Upper lobe of right lung (tissue), 1 donor: ENCODE measurements at places on chromosomes 5 and 9.

- H3K4me1 ChIP-seq: peaks cover 11% of the 10 kb centered on the region
- H3K27ac ChIP-seq: no peak within 1 kb of the TSS
- peak; percentile 90 for DNase-seq
Observed at GRCh38 chr9:23826120-23826629, at the start of gene ELAVL2. Gene ELAVL2 (minus strand): TSS chr9:23826240. CDS start chr9:23762234, 64,006 bp downstream.

GRCh38 chr9:8858596-8859161 lies 1059.1 kb upstream of the DMAC1 start:
- H3K36me3 ChIP-seq: no peaks in the 10 kb centered on the region
- no peaks in the 10 kb centered on the region for H3K4me1 ChIP-seq
- no peak for DNase-seq
- H3K27ac ChIP-seq: no peak overlapping the region

DNA sequence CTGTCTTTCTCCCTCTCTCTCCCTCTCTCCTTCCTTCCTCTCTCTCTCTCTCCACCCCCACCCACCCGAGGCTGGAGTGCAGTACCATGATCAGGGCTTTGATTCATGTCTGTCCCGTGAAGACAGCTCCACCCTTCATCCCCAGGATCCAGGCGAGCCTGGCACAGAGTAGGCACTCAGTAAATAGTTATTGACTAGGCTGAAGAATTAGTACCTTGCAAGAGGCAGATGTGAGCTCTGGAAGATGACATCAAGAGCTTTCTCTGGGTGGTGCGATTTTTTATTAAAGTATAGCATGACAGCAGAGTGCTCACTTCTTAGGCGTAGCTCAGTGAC lies 24.0 kb upstream of the WDR38 start:
- no peaks in the 10 kb centered on the region for H3K27me3 ChIP-seq
- H3K36me3 ChIP-seq: no peaks in the 10 kb centered on the region
- H3K4me1 ChIP-seq: peaks cover 8% of the 10 kb centered on the region
- no peak overlapping the region for H3K27ac ChIP-seq
- H3K4me3 ChIP-seq: no peak overlapping the region

- no peak overlapping the region for H3K4me3 ChIP-seq
- no peak overlapping the region for H3K27ac ChIP-seq
- H3K36me3 ChIP-seq: peaks cover 24% of the 10 kb centered on the region
- H3K27me3 ChIP-seq: no peaks in the 10 kb centered on the region
- no peak for DNase-seq
- no peaks in the 10 kb centered on the region for H3K4me1 ChIP-seq
Observed at GRCh38 chr9:129919841-129920240, 84.6 kb downstream of the USP20 start.

DNA sequence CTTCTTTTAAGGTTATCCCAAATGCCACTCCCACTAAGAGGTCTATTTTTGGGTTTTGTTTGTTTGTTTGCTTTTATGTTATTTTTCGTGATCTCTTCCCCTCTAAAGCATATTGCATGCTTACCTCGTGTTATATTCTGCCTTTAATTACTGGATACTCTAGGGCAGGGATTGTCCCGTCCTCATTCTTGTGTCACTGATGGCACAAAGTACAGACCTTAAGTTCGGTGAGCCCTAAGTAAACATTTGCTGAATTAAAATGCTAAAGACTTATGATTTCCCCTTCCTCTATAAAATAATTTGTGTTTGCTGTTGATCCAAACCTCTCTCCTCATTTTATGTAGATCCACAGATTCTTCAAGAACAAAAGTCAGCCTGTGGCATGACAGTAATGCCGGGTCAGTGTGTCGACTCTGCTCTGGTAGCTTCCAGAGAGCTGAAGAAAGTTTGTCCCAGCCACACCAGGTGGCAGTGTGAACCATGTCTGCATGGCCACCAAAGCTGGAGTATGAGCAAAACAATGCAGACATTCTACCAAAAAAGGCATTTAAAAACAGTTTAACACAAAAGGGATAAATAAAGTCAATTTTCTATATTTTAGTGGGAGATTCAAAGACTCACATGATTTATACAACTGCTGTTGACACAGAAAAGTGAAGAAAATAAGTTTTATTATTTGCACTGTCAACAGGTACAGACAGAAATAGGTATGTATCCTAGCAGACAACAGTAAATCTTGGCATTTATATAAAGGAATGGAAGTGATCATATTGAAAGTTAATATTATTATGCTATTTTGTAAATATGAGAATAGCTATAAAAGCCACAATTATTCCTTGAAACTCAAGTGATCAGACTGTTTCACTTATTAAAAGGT lies 17.9 kb upstream of the POC5 start:
- H3K36me3 ChIP-seq: no peaks in the 10 kb centered on the region
- H3K27me3 ChIP-seq: no peaks in the 10 kb centered on the region
- no peak for DNase-seq
- no peak overlapping the region for H3K27ac ChIP-seq
- no peaks in the 10 kb centered on the region for H3K4me1 ChIP-seq

DNA sequence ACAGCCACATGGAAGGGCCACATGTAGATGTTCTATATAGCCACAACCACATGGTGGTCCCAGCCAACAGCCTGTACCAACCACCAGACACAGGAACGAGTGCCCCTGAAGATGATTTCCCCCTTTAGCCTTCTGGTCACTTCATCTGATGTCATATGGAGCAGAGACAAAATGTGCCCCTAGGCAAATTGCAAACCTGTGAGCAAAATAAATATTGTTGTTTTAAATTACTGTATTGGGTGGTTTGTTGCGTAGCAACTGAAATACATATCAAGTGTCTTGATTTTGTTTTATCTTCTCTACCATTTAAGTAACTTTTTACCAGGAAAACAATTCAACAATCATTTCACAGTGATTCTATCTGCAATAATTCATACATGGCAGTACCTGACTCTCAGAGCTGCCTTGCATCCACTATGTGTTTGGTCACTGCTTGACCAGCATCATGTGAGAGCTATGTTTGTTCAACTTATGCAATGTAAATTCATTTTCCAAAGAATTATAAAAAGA lies 142.5 kb upstream of the VLDLR start:
- no peak overlapping the region for H3K4me3 ChIP-seq
- no peak for DNase-seq
- H3K36me3 ChIP-seq: no peaks in the 10 kb centered on the region
- no peaks in the 10 kb centered on the region for H3K27me3 ChIP-seq

DNA sequence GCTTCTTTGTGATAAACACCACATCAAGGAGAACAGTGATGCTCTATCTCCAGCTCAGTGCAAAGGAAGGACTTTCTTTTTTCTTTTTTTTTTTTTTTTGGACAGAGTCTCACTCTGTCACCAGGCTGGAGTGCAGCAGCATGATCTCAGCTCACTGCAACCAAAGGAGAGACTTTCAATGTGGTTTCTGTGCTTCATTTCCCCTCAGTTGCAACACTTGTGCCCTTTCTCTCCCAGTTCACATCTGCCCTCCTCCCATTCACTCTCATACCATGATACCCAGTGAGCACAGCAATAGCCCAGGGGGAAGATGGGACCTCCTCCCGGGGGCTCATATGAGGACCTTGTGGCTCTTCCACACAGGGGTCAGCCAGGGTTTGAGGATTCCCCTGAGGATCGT lies 110.0 kb downstream of the MTRR start:
- no peaks in the 10 kb centered on the region for H3K27me3 ChIP-seq
- no peak overlapping the region for H3K4me3 ChIP-seq
- H3K4me1 ChIP-seq: no peaks in the 10 kb centered on the region
- no peak overlapping the region for H3K27ac ChIP-seq
- no peak for DNase-seq

- DNase-seq: no peak
- no peaks in the 10 kb centered on the region for H3K4me1 ChIP-seq
- no peaks in the 10 kb centered on the region for H3K27me3 ChIP-seq
- no peak overlapping the region for H3K4me3 ChIP-seq
Observed at GRCh38 chr5:169831331-169831730, 149.0 kb downstream of the INSYN2B start.

DNA sequence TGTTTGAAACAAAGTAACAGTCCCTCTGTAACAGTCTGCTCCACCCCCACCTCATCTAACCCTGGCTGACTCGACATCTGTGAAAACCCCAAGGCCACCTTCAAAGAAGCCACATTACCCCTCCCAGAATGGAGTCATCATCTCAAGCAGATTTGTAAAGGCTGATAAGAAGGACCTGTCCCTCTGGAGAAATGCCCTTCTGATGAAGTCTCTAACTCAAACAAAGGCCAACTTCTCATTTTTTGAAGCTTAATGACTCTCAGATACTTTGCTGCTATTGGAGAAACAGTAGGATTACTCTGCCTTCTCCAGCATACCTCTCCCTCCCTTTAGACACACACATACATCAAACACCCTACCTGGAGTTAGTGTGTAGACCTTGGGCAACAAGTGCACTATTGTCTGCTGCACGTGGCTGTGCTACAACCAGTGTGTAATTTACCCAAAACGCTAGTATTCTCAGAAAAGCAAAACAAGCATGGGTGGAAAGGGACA lies 5.3 kb upstream of the SUSD1 start:
- H3K4me3 ChIP-seq: no peak overlapping the region
- H3K4me1 ChIP-seq: peaks cover 17% of the 10 kb centered on the region
- H3K27me3 ChIP-seq: no peaks in the 10 kb centered on the region

DNA sequence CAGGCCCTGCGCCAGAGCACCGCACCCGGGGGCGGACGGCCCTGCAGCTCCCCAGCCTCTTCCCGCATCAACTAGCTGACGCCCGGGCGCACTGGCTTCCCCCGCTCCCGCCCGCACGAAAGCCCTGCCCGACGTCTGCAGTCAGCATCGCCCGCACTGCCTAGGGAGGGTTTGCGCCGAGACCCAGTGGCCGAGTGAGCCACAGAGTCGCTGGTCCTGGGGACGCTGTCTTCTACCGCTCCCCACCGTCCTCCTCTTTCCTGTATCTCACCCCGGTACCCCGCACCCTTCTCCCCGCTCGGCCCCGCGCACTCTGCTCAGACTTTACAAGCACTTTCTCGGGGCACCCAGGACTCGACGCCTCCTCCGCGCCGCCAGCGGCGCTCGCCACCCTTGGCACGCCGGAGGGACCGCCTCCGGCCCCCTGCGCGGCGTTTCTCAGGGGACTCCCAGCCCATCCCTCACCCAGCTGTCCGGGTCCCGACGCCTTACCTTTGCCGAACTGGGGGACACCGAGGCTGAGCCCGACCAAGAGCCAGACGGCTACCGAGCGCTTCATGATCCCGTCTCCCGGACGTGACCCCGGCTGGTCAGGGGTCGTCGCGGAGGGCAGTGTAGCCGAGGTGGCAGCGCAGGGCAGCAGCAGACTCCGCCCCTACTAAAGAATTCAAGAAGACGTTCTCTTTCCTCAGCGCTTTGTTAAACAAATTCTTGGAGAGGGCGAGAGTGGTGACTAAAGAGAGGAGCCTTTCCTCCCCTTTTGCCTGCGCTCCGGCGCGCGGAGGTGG lies 670 bp downstream of the EDIL3 start:
- peaks cover 16% of the 10 kb centered on the region for H3K27me3 ChIP-seq
- peak overlapping the region; percentile 60 for H3K27ac ChIP-seq
- DNase-seq: peak; percentile 69

GRCh38 chr5:142915813-142916424 lies 145.7 kb downstream of the ARHGAP26 start:
- no peak for DNase-seq
- H3K36me3 ChIP-seq: peaks cover 28% of the 10 kb centered on the region
- H3K27ac ChIP-seq: no peak overlapping the region
- H3K4me3 ChIP-seq: no peak overlapping the region

- H3K4me3 ChIP-seq: no peak overlapping the region
- no peak overlapping the region for H3K27ac ChIP-seq
- no peak for DNase-seq
- H3K27me3 ChIP-seq: no peaks in the 10 kb centered on the region
- peaks cover 4% of the 10 kb centered on the region for H3K4me1 ChIP-seq
Observed at GRCh38 chr9:71737455-71737854, 30.9 kb downstream of the CEMIP2 start.

GRCh38 chr9:95000821-95001220 lies 274.3 kb downstream of the AOPEP start:
- peaks cover 15% of the 10 kb centered on the region for H3K4me1 ChIP-seq
- H3K27ac ChIP-seq: peak overlapping the region; percentile 88
- H3K36me3 ChIP-seq: no peaks in the 10 kb centered on the region
- peaks cover 4% of the 10 kb centered on the region for H3K27me3 ChIP-seq
- peak overlapping the region; percentile 31 for H3K4me3 ChIP-seq

DNA sequence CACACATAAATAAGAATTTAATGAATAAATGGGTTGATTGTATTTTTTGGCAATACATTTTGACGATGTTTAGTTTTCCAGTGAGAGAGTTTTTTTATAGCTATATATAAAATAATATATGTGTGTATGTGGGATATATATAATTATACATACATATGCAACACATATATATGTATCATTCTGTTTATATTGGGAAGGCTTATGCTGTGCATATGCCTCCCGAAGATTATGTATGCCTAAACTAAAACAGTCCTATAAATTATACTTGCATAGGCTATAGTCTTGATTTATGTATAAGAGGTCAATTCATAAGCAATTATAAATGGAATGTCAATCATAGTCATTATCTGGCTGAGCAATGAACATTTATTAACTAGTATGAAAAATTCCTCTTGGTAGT lies 151.3 kb upstream of the HMHB1 start:
- no peak overlapping the region for H3K27ac ChIP-seq
- no peaks in the 10 kb centered on the region for H3K27me3 ChIP-seq
- H3K4me3 ChIP-seq: no peak overlapping the region
- DNase-seq: no peak
- H3K36me3 ChIP-seq: no peaks in the 10 kb centered on the region

DNA sequence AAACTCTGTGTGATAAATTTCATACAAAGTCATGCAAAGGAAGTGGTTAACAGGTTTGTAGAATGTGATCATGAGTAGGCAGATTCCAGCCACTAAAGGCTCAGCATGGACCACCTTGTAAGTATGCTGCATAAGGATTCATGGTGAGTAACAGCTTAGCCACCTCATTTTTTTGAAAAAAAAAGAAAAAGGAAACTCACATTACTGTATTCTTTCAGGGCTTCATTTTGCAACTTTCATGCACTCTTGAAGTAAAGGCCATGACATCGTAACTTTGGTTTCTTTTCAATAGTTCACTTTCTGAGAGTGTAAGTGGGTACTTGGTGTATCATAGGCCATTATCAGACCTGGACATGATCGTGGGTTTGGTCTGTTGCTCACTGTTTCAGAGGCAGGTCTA lies 175.1 kb downstream of the PCSK1 start:
- H3K27me3 ChIP-seq: no peaks in the 10 kb centered on the region
- no peaks in the 10 kb centered on the region for H3K36me3 ChIP-seq
- no peak for DNase-seq

- no peak for DNase-seq
- no peak overlapping the region for H3K27ac ChIP-seq
- peaks cover 2% of the 10 kb centered on the region for H3K4me1 ChIP-seq
- H3K27me3 ChIP-seq: no peaks in the 10 kb centered on the region
- H3K36me3 ChIP-seq: no peaks in the 10 kb centered on the region
Observed at GRCh38 chr5:127097278-127097677, 24.0 kb upstream of the C5orf63 start.

DNA sequence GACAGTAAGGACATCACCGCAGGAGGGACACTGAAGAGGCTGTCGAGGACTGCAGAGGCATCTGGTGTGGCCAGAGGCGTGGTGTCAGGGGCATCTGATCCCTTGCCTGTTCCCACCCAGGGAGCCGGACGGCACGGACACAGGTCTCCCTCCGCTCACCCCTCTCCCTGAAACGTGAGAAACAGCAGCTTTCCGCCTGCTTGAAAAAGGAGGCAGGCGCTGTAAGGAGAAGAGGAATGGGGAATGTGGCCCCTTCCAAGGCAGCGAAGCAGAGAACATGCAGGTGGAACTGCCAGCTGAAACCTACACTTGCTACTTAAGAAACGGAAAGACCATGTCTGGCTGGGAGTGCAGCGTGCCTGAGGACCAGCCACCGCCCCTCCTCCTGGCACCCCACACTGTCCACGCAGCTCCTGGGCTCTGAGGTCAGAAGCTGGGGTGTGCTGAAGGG lies 176.2 kb downstream of the GAPVD1 start:
- no peak overlapping the region for H3K4me3 ChIP-seq
- H3K27me3 ChIP-seq: no peaks in the 10 kb centered on the region
- H3K4me1 ChIP-seq: no peaks in the 10 kb centered on the region
- no peak for DNase-seq
- peaks cover 31% of the 10 kb centered on the region for H3K36me3 ChIP-seq
- no peak overlapping the region for H3K27ac ChIP-seq
